Right lobe of liver (tissue), 6 donors: ENCODE measurements at places on chromosomes 5 and 9. TPM values are rescaled to one million over a fixed set of nuclear protein-coding genes. Genes with fewer than 3 reads are reported as not detected.

- no peak for DNase-seq
- H3K4me1 ChIP-seq: no peaks in the 10 kb centered on the region
- no peaks in the 10 kb centered on the region for H3K27me3 ChIP-seq
- no peaks in the 10 kb centered on the region for H3K36me3 ChIP-seq
- no peak overlapping the region for H3K27ac ChIP-seq
- no peak overlapping the region for H3K4me3 ChIP-seq
Observed at GRCh38 chr5:38534156-38534453, 22.3 kb downstream of the LIFR start.

DNA sequence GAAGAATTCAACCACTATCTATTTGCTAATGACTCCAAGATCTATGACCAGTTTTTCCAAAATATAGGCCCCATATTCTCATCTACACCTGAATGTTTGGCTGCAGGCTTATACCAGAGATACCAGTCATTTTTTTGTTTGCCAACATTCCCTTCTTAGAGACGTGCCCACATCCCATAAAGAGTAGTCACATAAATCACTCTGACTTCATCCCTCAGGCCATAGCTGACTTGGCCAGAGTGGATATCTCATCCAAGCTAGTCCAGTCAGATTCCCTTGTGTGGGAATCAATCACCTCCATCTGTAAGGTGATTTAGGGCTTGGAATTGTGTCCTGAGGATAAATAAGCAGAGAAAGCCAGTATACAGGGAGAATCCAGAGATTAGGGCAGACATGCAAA is 124.3 kb upstream of the SLC24A2 start:
- H3K36me3 ChIP-seq: no peaks in the 10 kb centered on the region
- DNase-seq: no peak
- H3K27ac ChIP-seq: no peak overlapping the region
- no peaks in the 10 kb centered on the region for H3K27me3 ChIP-seq

DNA sequence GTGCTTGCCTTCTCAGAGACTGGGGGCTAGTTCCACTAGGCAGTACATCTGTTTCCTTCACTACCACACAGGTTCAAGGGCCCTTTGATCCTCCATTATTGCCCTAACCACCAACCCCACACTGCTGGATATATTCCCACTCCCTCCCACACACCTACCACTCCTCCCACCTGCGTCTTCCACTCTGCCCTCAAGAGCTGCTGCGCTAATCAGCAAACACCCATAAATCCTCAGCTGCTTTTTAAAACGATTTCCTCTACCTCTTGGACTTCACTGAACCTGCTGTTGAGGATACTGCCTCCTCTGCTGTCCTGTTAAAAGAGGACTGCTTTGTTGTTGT is 120.9 kb downstream of the MAPKAP1 start:
- H3K4me1 ChIP-seq: no peaks in the 10 kb centered on the region
- H3K36me3 ChIP-seq: no peaks in the 10 kb centered on the region
- no peak for DNase-seq
- no peak overlapping the region for H3K4me3 ChIP-seq

DNA sequence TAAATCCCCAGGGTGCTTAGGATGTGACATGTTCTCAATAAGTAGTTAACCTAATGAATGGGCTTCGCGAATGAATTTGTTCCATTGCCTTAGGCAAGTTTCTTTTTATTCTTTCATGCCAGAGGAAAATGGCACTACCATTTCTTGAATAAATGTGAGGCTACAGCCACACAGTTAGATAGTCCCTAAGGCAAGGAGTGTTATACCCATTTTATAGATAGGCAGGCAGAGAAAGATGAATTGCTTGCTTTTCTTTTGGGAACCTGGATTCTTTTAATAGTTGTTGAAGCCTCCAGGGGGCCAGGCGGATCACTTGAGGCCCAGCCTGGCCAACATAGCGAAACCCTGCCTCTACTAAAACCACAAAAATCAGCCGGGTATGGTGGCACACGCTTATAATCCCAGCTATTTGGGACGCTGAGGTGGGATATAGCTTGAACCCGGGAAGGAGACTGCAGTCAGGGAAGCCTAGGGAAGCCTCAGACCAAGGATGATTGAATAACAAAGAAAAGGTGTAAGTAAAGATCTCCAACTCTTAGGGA is 943 bp downstream of the NOP16 start:
- H3K4me1 ChIP-seq: no peaks in the 10 kb centered on the region
- peak overlapping the region; percentile 93 for H3K4me3 ChIP-seq
- no peak for DNase-seq

The CCNH gene
- 18.4 TPM for total RNA-seq

The STK32A gene
- 0.05 TPM for total RNA-seq
